Activated CD4-positive, CD25-positive, alpha-beta regulatory T cell (primary cell): ENCODE measurements at places on chromosomes 16 and 17.

DNA sequence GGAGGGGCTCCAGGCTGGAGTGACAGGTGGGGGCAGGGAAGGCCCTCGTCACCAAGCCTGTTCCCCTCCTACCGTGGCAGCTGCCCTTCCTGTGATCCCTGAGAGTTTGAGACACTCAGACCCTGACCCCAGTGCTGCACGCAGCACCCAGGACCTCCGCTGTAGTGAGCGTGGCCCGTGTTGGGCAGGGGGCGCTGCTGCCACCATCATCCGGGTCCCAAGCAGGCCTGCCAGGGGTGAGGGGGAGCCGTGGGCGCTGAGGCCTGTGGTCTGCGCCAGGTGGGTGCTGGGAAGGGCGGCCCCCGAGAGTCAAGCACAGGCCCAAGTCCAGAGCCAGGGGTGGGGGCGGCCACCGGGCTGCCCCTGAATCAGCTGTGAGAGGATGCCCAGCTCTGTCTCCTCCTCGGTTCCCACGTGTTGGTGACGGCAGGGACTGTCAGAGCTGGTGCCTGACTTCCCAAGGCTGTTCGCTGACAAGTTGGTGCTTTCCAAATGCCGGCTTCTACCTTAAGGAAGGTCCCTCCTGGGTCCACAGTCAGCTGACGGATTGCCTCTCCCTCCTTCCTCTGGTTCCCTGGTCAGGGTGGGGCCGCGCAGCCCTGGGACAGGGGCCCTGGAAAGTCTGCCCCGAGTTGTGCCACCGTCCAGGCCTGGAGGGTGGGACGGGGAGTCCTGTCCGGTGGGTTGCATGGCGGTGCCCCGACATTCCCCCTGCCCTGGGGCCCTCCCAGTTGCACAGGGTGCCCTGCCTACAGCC is 31.1 kb downstream of the TPSG1 start:
- no peak for DNase-seq

DNA sequence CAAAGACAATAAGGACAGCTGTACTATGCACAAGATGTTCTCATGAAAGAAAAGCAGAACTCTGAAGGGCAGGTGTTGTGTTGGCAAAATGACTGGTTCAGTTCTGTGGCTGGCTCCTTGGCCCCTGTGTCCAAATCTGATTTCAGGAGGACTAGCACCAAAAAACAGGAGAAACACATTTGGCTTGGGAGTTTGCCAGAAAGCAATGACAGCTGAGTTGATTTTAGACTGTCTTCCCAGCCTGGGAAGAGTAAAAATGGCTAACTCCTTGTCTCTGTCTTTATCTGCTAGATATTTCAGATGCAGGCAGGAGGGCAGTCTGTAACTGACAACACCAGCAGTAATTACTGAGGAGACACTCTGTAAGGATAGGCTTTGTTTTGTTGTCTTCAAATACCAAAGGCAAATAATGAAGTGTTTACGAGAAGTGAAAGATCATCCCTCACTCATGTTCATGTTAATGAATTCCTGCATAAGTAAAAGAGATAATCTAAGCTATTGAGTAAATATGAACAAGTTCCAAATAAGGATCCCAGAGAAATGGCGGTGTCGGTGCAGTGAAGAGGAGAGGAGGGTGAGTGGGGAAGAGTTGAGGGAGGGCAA is 989.0 kb downstream of the CDH11 start:
- DNase-seq, result no peak

DNA sequence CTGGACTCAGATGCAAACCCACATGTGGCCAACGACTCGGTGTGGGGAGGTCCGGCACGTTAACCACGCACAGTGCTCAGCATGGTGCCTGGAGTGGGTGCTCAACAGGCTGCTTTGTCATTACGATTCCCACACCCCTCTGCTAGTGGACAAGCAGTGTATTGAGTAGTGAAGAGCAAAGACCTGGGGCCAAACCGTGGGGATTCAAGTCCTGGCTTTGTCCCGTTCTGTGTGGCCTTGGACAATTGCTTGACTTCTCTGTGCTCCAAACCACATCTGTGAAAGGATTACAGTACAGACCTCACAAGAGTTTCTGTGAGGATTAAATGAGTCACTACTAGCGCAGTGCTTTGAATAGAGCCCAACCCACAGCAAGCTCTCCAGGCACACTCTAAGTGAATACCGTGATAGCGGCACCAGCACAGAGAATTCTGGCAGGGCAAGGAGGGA is 33.8 kb downstream of the TRPV2 start:
- DNase-seq, result no peak

GRCh38 chr17:50631908-50632571 is 2.6 kb upstream of the ABCC3 start:
- no peak for DNase-seq

DNA sequence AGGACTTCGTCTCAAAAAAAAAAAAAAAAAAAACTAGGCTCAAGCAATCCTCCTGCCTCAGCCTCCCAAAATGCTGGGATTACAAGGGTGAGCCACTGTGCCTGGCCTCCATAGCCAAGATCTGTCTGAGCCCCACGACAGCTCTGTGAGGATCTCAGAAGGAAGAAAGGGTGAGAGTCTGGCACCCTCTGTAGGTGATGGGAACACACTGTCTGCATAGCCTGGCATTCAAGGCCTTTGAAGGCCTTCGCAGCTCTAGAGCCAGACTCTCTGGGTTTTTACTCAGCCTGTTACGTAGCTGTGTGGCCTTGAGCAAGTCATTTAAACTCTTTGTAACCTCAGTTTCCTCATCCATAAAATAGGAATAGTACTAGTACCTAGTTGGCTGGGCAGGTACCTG is 6.3 kb upstream of the XPO6 start:
- DNase-seq, result peak; percentile 48
